GM23338 (cell line): ENCODE measurements at places on chromosomes 11 and 22. TPM values are rescaled to one million over a fixed set of nuclear protein-coding genes. Genes with fewer than 3 reads are reported as not detected.
A peak's percentile ranks its signal among the peaks of the same experiment; 100 is the strongest.

- DNase-seq = peak; percentile 67
Measured at GRCh38 chr11:107741044-107741823, 29.4 kb upstream of the SLN start.

Gene PRRG4
- 1.4 and 1.6 TPM in 2 replicates for polyA plus RNA-seq

DNA sequence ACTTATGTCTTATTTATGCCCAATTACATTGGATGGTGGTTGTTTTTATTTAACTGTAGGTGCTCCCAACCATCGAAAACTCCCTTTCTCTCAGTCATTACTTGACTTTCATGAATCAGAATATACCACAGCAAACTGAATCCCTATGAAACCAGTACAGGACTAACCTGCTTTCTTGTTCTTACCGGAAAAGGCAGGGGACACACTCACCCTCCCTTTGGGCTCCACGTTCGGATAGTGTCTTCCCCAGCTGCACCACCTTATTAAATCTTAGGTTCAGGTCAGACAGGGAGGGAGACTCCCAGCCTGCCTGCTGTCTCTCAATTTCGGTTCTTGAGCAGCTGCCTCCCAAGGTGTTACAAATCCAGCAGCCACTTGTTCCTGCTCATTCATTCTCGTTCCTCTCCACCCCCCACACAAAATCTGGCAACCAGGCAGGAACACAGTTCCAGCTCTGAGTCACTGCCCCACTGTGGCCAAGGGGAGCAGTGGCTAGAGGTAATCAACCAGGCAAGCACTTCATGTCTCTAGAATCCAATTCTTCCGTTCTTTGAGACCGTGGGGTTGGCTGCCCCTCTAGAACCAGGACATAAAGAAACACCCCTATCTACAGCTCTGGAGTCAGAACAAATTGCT lies 133.0 kb downstream of the PLEKHA7 start:
- DNase-seq = peak; percentile 30

Gene TUB
- polyA plus RNA-seq = 5.0 and 5.5 TPM in 2 replicates

DNA sequence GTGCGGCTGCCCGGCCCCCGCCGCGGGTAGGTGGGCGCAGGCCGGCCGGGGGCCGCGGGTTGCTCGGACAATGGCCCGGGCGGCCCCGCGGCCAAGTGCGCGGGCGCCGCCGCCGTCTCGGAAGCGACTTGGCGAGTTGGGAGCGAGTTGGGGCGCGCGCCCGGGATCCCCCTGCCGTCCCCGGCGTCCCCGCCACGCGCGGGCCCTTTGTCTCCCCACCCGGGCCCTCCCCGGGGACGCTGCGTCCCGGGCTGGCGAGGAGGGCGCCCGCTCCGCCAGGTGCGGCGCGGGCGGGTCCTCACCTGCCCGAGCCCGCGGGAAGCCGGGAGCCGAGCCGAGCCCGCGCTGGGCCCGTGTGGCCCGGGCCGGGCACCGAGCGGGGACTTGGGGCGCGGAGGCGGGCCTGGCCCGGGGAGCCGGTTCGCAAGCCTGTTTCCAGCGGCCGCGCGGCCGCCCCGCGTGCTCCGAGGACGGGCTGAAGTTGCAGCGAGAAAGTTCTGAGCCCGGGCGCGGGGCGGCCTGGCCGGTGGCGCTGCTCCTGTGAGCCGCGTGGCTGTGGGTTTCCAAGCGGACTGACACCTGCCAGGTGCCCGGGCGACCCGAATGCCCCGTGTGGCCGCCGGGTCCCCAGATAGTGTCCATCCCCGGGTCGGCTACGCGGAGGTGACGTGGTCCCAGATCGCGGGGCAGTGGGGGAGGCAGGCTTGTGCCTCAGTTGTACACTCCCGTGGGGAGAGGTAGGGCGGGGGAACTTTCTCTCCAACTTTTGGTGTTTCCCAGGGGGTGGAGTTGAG lies 586 bp downstream of the LRP5 start:
- DNase-seq = peak; percentile 47

DNA sequence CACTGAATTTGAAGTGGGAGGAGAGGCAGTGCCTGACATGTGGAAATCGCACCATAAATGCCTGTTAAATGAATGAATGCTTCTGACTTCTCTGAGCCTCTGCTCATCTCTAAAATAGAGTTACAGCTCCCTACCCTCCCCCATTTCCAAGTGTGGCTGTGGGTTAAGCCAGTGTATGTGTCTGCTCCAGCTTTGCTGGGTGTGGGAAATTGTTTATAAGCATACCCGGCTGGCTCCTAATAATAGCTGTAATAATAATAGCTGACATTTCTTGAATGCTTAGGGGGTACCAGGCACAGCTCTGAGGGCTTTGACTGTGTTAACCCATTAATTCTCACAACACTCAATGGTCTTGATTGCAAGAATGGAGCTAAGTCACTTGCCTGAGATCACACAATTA lies 7.0 kb upstream of the FCHSD2 start:
- no peak for DNase-seq

DNA sequence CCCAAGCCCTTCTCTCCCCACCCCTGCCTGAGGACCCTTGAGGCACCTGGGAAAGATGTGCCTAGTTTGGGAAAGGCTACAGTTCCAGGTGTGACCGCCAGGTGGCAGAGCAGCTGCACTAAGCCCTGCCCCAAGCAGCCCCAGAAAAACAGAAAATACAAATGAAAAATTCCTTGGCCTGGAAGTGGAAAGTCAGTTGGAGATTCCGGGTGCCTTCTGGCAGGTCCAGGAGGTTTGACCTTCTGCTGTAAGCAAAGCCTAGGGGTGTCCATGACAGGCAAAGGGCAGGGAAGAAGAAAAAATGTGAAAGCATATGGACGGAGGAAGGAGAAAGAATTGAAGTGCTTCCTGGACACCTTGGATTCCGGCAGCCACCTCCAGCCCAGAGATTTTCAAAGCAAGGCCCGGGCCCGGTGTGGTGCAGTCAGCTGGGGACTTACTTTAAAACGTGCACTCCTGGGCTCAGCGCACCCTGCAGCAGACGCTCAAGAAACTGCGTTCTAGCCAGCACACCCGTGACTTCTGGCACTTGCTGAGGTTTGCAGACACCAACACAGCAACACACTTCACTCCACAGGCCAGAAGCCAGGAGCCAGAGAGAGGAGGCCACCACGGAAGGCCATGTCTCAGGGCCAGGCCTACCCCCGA lies 37.3 kb upstream of the SLC22A12 start:
- DNase-seq = peak; percentile 86

- DNase-seq = no peak
Measured at GRCh38 chr11:102722821-102723220, 1.9 kb downstream of the MMP8 start.

DNA sequence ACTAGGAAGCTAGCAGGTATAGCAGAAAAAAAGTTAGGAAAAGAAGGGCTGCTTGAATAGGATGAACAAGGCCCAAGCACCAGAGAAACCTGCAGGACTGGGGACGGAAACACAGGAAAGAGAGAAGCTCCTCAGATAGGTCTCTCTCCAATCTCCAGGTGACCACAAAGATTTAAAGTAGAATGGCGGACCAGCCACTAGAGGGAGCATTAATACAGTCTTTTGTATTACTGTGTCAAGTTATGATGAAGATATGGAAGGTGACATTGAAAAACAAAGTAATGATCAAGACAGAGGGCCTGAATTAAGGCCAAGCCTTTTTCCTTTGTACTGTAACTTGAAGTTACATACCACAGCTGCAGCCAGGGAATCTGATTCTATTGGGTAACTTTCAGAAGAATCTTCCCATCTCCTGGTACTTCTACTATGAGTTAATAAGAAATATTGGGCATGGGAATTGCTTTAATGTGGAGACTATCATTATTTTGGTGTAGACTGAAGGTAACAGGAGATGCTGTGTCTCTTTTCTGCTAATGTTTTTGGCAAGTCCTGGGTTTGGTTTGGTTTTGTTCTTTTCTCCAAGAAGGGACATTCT lies 33.8 kb downstream of the OR2AG2 start:
- peak; percentile 80 for DNase-seq

Gene SLC39A13
- polyA plus RNA-seq = 15.8 TPM in 2 replicates

GRCh38 chr11:17788084-17788483 lies 53.5 kb downstream of the KCNC1 start:
- no peak for DNase-seq

DNA sequence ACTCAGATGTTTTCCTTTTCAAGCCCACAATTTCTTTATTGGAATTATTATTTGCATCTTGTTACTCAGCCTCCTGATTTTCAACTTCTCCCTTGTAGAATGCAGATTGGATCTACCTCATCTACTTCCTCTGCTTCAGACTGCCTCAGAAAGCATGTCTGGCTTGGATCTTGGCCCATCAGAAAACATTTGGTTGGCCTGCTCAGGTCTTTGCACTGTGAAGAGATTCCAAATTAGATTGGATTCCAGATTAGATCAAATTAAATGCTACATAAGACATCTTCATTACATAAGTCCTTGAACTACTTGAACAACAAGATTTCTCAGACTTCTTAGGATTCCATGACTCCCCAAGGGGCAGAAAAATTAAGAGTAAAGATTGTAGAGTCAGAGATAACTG lies 358.0 kb downstream of the DLG2 start:
- no peak for DNase-seq

Gene POLDIP3
- polyA plus RNA-seq = 34.3 and 38.2 TPM in 2 replicates

DNA sequence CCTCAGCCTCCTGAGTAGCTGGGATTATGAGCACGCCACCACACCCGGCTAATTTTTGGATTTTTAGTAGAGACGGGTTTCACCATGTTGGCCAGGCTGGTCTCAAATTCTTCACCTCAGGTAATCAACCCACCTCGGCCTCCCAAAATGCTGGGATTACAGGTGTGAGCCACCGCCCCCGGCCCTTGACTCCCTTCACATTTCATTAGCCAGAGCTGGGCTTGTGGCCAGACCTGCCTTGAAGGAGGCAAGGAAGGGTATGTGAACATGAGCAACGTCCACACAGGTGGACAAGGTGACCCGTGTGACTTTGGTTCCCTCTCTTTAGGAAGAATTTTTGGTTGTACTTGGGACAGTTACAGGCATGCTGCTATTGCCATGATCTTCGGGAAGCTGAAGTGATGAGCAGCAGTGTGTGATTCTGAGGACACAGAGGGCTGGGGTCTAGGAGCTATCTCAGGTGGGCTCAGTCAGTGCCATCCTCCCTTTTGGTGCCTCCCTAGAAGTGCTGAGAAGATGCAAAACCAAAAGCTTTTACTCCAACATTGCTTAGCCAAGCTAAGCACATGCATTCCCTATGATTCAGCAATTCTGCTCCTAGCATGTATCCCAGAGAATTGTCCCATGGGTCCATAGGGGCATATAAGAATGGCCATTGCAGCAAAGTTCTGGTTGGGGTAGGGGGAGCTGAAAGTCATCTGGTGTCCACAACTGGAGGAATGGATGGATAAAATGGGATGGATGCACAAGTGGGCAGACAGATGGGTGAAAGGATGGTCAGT lies 6.1 kb downstream of the AP5B1 start:
- no peak for DNase-seq

Gene STIP1
- polyA plus RNA-seq = 194 and 213 TPM in 2 replicates

DNA sequence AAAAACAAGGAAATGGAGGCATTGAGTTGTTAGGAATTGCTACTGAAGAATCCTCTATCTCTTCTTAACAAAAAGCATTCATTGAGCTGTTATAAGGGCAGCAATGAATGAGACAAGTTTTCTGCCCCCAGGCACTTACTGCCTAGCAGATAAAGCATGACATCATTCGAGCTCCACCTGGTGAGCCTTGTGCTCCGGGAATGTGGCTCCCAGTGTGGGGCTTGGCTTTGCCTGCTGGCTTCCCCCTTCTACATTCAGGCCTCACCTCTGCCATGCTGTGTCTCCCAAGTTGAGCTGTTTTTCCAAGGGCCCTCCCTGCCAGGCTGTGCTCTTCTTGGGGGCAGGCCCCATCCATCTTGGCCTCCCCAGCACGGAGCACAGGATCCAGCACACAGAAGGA lies 56.9 kb upstream of the EIF3D start:
- DNase-seq = peak; percentile 51

GRCh38 chr22:30262917-30263741 lies 3.5 kb downstream of the OSM start:
- DNase-seq = peak; percentile 95

Gene DCDC1
- polyA plus RNA-seq = 0.21 and 0.58 TPM in 2 replicates
